ENCODE measurements at places on chromosomes 13 and 19.
A peak's percentile ranks its signal among the peaks of the same experiment; 100 is the strongest.

- no peak for DNase-seq
Measured at GRCh38 chr13:71922194-71922593, 55.2 kb upstream of the DACH1 start.

- no peak for DNase-seq
Measured at GRCh38 chr19:19816679-19817078, 4.9 kb downstream of the ZNF506 start.

DNA sequence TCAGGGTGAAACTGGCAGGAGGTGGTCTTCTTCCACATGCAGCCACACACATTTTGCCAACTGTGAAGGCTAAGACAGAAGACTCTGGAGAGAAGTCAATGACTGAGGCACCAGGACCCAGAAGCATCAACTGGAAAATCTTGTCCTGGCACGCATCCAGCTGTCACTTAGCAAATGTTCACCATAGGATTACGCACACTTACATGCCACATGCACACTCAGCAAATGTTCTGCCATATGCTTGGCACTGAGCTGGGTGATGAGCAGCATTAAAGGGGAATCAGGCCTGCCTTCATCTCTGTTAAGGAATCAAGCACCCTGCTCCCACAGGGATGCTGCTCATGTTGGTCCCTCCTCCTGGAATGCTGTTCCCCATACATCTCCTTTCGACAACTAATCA is 5.1 kb downstream of the ZNF599 start:
- no peak for DNase-seq

- DNase-seq: no peak
Measured at GRCh38 chr19:13286195-13286985, 136.2 kb downstream of the IER2 start.

DNA sequence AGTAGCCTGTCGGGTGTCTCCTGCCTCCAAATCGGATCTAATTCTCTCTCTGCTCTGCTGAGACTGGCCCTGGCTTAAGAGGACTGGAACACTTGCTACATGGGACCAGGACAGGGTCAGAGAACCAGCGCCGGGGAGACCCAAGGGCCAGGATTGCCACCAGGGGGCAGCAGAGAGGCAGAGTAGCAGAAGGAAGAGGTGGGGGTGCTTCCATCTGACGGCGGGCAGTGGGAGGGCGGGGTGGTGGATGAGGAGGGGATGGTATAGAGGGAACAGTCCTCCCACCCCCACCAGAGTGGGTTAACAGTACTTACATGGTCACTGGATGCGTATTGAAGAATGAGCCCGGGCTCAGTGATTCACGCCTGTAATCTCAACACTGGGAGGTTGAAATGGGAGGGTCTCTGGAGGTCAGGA is 11.9 kb downstream of the SELENOW start:
- DNase-seq: peak; percentile 78

DNA sequence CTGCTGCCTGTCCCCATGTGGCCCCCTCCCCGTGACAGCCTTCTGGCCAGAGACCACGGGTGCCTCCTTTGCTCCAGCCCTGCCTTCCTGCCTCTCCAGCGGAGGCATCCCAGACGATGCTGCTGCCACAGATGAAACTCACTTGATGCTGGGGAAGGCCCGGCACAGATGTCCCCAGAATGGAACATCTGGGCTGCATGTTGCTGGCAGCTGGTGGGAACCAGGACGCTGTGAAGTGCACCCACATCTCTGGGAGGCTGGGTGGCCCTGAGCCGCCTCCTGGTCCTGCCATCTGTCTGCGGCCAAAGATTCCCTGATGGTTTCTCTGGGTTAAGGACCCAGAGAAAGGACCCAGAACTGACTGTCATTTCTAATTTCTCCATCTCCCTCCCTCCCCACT is 51.9 kb upstream of the PTPRS start:
- DNase-seq: no peak

DNA sequence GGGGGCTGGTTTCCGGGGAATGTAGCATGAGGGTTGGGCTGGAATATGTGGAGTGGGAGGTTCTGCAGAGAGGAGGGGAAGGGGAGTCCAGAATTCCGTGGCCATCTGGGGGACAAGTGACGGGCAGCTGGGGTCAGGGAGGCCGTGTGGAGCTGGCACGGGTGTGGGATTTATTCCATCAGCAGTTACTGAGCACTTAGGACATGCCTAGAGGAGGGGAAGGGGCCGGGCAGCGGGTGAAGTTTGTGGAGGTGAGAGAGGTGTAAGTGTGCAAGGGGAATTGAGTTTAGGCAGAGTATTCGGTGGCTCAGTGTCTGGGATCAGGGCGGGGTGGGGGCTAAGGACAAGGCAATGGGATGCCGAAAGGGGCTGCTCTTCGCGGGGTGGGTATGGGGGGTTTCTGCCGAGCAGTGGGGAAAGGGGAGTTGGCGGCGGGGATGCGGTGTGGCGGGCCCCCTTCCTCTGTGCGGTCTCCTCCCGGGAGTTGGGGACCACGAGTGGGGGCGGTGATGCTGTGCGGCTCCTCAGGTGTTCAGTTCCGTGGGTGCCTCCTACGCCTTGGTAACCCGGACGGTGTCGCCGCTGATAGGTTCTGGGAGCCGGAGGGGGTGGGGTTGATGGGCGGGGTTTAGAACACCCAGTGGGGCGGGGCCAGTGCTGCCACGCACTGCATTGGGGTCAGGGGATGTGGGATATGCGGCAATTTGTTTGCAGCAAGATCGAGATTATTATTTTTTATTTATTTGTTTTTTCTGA is 5.4 kb downstream of the CCDC61 start:
- DNase-seq: peak; percentile 81

GRCh38 chr13:44206434-44206833 is 167.2 kb upstream of the SERP2 start:
- DNase-seq: no peak

DNA sequence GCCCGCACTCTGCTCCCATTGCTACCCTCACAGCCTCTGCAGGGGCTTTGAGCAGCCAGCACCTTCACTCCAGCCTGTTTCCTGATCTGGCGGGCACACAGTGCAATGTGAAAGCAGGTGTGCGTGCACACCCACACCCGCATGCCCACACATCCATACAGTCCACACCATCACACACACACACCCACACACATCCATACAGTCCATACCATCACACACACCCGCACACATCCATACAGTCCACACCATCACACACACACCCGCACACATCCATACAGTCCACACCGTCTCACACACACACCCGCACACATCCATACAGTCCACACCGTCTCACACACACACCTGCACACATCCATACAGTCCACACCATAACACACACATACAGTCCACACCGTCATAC is 28.0 kb downstream of the PIAS4 start:
- DNase-seq: no peak

GRCh38 chr13:27139565-27139964 is 32.0 kb downstream of the USP12 start:
- no peak for DNase-seq

DNA sequence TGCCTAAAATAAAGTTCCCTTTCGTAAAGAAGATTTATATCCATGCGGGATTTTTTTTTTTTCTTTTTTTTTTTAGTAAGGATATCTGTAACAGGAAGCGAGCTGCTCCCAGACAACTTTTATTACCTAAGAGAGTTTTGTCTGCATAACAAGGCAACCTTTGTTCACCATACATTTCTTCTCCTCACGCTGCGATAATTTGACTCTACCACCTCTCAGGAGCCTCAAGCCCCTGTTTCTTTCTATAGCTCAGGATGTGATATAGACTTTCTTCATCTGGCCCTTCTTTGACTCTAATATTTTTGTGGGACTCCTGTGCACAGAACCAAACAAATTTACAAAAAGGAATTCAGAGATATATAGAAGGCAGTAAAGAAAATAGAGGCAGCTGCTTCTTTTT is 1053.7 kb upstream of the SPRY2 start:
- DNase-seq: no peak

DNA sequence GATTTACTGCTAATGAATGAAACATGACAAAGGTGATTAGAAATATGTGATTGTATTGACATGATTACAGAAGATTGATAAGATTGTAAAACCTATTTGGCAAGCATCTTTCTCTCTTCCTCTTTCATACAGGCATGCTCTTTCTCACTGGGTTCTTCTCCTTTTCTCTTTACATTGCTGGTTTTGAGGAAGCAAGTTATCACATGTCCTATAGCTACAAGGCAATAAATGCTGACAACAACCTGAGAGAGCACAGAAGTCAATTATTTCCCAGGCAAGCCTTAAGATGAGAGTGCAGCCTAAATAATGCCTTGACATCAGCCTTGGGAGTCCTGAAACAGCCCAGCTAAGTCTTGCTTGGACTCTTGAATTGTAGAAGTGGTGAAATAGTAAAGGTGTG is 875.0 kb downstream of the SLITRK1 start:
- no peak for DNase-seq

DNA sequence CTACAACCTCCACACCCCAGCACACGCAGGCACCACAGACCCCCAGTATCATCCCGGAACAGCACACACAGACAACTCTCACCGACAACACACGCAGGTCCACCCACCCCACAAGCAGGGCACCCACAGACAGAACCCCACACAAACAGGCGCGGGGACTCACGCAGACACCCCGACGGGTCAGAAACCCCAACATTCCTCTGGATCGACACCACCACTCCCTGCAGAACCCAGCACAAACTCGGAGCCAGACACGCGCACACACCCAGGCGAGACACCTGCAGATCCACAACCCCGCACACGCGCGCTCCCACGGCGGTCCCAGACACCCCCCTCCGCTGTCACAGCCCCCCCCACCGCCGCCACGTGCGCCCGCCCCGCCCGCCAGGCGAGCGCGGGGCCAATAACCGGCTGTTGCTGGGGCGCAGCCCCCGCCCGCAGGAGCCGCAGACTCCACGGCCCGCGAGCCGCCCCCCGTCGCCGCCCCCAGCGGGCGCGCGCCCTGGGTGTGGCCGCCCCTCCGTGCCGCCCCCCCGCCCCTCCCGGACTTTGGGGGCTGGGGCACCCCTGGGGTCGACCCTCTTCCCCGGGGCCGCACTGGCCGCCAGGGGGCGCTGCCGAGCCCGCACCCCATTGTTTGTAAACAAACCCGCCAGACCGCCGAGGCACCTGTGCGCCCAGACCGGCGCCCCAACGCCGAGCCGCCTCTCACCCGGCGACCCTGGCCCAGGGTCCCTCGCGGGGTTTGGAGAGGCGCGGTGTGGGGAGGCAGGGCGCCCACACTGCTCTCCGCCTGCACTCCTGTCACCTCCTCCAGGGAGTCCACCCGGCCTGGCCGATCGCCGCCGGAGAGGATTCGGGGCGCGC is 712 bp downstream of the BBC3 start:
- peak; percentile 85 for DNase-seq

- DNase-seq: no peak
Measured at GRCh38 chr19:1655131-1655981, 2.9 kb upstream of the TCF3 start.

DNA sequence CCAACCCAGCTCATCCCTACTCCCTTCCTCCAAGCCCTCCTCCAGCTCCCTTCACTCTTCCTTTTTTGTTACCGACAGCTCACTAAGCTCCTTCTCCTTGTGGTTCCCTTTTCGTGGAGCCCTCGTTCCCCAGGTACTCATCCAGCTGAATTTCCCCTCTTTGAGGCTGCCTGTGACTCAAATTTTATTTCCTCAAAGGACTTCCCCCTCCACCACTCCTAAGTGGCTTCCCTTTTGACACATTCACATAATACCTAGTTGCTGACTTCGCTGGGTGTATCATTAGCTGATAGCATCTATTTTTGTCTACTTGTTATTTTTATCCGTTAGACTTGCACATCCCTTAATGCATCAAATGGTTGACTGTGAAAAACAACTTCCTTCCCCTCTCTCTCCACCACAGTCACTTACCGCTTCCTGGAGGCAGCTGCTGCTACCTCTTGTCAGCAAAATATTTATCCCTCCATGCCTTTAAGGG is 14.5 kb downstream of the FFAR2 start:
- DNase-seq: peak; percentile 84

- no peak for DNase-seq
Measured at GRCh38 chr13:40077396-40078027, 422.1 kb downstream of the COG6 start.

DNA sequence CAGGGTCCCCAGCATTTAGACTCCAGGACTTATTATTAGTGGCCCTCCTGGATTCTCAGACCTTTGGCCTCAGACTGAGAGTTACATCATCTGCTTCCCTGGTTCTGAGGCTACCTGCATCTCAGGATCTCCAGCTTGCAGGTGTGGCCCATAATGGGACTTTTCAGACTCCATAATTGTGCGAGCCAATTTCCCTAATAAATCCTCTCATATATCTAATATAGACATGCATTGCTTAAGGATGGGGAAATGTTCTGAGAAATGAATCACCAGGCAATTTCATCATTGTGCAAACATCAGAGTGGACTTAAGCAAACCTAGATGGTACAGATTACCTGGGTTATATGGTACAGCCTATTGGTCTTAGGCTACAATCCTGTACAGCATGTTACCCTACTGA is 116.5 kb upstream of the FBXL3 start:
- no peak for DNase-seq

GRCh38 chr19:16002406-16003384 is 53.9 kb downstream of the OR10H4 start:
- DNase-seq: no peak
